ENCODE measurements at places on chromosomes 6 and 20.

DNA sequence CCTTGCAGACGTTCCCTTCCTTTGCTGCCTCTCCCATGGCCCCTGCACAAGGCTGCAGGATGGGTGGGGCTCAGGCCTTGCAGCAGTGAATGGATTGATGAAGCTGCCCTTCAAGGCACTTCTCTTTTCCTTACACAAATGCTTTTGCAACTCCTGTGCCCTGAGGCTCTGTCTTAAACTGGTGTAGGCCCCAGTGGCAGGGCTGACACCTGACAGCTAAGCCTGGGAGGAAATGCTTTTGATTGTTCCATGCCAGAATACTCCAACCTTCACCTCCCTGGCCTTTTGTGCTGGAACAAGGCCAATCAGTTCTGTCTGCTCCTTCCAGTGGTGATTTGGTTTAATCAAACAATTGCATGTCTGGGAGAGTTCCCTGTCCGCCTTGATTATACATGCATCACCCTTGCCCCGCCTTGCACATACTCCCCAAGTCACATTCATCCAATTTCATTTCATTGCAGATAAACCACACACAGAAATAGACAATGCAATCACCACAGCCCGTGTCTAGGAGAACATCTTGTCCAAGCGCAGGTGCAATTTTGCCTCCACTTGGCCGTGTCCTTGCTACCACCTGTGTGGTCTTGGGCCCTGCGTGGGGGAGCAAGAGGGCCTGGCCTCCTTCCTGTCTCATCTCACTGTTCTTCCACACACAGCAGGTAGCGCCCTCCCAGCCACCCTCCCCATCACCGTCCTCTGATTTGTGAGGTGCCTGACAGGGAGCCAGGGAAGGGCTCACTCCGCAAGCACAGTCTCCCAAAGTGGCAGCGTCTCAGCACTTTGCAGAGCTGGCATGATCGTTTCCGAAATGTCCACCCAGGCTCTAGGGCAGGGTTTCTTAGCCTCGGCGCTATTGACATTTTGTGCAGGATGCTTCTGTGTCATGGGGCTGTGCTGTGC lies 120.4 kb downstream of the CDH26 start:
- DNase-seq: no peak

- no peak for DNase-seq
Measured at GRCh38 chr6:144131248-144131709, 19.0 kb upstream of the STX11 start.

DNA sequence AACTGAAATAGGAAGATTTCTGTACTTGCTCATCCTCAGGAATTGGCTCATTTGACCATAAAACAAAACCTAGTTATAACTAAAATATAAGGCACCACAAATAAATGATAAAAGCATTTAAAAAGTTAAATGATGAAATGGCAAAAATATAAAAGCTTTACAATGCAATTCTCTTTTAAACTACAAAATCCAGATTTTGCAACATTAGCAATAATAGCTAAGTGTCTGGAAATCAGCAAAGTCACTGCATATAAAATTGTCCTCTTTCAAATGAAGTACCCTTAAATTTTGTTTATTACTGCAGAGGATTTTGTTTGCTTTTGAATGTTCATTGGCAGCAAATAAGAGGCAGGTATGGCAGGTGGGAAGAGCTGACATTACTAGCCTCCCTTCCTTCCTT lies 270.4 kb upstream of the RSPO3 start:
- no peak for DNase-seq

GRCh38 chr20:50523552-50524167 lies 13.5 kb downstream of the PTPN1 start:
- DNase-seq: no peak

DNA sequence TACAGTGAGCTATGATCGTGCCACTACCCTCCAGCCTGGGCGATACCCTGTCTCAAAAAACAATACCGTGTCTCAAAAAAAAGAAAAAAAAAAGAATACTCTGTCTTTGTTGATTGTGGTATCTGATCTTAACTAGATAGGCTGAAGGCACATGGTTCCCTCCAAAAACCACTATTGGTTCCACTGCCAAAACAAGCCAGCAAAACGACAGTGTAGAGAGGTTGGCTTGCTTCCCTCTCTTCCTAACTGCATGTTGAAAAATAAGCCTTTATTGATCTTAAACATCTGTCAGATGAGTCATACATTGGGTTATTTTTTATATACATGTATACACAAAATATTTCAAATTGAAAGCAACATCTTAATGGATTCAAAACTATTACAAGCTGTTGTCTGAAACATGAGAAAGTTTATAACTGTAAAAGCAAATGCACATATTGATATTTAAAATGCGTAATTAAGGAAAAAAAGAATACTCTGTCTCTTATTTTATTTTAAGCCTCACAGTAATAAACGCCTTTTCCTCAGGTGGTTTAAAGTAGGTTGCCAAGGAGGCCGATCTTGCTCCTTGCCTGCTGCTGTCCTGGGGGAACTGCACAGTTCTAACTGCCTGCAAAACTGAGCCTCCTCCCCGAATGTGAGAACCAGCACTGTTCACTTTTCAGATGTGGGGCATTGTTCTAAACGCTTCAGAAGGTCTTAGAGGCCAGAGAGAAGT lies 7.0 kb upstream of the NINL start:
- no peak for DNase-seq

DNA sequence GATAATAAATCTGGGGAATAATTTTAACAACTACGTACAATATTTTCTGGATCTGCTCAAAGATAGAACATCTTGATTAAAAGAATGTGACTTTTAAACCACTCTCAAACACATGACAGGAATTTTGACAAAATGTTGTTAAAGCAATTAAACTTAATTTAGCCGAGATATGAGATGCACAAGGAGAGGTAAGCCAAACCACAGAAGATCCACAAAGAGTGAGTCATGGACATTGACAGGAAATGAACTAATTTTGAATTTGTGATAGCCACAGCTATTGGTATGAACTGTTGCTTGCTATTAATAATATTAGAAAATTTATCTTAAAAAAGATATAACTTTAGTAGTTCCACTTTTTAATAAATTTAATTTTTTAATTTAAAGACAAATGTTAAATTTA lies 27.8 kb upstream of the VGLL2 start:
- no peak for DNase-seq

GRCh38 chr6:105810105-105810921 lies 275.8 kb upstream of the PRDM1 start:
- no peak for DNase-seq

DNA sequence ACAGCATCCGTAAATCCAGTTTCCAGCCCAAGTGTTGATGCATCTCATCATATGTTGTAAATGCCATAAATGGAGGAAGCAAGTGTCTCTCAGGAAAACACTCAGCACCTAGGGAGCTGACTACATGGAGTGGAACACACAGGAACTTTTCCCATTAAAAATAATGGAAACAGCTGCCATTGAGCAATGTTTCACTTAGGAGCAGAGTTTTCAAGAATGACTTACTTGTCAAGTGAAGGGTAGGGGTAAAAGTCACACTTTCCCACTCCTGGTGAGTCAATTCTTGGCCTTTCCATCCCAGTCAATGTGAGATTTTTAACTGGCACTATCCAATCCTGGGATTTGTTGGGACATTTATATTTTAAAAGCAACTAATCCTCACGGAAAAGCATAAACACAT lies 119.4 kb upstream of the ASF1A start:
- no peak for DNase-seq

DNA sequence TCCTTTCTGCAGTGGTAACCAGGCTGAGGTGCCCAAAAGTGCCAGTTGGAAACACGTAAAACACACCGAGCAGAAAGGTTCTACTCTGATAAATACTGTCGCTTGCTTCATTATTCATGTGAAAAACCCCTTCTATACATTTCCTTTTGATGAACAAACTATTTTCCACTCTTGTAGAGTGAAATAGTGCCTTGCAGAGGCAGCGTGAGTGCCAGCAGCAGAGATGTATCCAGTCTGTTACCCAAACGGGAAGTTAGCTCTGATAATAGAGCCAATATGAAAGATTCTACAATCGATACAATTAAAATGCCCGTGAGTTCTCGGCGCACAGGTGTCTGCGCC lies 1.5 kb downstream of the ZBTB46 start:
- no peak for DNase-seq

- DNase-seq: no peak
Measured at GRCh38 chr6:112881828-112882780, 535.0 kb downstream of the RFPL4B start.

- DNase-seq: no peak
Measured at GRCh38 chr6:121670511-121670910, 235.1 kb downstream of the GJA1 start.

- DNase-seq: no peak
Measured at GRCh38 chr6:109714166-109714565, 23.1 kb downstream of the FIG4 start.

DNA sequence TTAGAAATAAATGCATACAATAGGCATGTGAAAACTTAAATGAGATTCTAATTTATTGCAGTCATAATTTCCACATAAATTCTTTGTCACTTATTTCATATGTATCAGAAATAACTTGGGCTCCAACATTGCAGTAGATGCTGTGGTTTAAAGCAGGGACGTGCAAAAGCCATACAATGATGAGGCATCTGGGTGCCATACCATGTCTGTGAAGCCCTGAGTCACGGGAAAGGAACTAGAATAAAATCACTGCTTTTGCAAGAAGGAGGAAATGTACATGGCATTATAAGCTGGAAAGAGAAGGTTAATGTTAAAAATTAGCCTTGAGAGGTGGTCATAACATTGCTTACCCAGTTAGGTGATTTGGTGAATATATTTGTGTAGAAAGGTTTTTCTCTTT lies 180.4 kb downstream of the SASH1 start:
- no peak for DNase-seq

GRCh38 chr20:7608250-7608649 lies 332.0 kb downstream of the HAO1 start:
- DNase-seq: no peak

DNA sequence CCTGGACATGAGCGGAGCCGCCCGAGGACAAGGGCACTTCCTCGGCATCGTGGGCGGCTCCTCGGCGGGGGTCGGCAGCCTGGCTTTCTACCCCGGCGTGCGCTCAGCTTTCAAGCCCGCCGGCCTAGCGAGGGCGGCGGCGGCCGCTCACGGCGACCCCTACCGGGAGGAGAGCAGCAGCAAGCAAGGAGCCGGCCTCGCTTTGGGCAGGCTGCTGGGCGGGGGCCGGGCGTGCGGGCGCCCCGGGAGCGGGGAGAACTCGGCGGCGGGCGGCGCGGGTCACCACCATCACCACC lies 6.7 kb downstream of the PRDM13 start:
- DNase-seq: peak; percentile 86

DNA sequence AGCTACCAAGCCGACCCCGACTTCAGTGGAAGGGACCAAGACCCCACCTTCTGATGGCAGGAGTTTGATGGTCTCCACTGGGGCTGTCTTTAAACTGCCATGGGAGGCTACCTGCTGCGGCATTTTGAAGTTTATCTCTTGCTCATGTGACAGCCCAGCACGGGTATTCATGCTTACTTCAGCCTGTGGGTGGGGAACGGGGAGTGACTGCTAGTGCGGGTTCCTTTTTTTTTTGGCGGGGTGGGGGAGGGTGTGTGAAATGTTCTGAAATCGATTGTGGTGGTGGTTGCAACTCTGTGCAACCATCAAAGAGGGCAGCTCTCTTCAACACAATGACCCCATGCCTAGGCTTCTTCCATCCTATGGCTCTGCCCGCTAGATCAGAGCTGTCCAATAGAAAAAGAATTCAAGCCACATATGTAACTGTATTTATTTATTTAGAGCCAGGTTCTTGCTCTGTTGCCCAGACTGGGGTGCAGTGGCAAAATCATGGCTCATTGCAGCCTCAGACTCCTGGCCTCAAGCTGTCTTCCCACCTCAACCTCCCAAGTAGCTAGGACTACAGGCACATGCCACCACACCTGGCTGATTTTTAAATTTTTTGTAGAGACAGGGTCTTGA lies 53.7 kb downstream of the PPP1R16B start:
- DNase-seq: no peak

DNA sequence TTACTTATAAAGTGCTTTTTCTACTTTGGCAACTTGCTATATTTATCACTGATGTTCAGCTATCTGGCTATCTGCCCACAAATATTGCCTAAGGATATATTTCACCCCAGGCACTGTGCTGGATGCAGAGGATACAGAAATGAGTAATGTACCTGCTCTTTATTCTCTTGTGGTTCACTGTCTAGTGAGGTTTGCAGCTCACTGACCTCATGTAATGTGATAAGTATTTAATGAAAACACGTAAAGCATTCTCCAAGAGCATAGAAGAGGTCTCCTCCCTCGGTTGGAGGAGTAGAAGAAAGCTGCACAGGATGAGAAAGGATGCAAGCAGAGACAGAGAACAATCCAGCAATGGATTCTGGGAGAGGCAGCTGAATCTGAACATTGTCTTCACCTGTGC lies 610.7 kb downstream of the CBLN4 start:
- DNase-seq: no peak

GRCh38 chr6:142856624-142857232 lies 88.2 kb downstream of the HIVEP2 start:
- no peak for DNase-seq

- DNase-seq: no peak
Measured at GRCh38 chr20:14219801-14220461, 117.5 kb downstream of the FLRT3 start.

DNA sequence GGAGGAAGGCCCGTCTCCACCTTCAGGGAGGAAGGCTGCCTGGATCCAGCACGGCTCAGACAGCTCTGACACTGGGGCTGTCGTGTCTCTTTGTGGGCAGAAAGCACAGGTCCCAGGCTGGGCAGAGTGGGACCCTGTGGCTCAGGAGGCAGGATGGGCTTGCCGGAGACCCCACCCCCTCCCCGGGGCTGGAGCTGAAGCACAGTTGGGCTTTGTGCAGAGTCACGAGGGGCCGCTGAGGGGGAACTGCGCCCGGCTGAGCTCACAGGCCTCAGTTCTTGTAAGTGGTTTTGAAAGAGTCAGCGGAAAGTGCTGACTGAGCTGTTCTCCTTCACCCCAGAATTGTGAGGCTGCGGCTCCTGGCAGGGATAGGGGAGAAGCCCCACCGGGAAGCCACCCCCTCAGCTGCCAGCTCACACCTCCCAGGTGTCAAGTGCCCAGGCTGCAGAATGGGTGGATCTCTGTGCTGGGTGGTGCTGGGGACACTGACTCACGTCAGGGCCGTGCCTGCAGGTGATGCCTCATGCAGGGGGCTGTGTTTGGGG lies 145.5 kb upstream of the RNF24 start:
- peak; percentile 74 for DNase-seq

DNA sequence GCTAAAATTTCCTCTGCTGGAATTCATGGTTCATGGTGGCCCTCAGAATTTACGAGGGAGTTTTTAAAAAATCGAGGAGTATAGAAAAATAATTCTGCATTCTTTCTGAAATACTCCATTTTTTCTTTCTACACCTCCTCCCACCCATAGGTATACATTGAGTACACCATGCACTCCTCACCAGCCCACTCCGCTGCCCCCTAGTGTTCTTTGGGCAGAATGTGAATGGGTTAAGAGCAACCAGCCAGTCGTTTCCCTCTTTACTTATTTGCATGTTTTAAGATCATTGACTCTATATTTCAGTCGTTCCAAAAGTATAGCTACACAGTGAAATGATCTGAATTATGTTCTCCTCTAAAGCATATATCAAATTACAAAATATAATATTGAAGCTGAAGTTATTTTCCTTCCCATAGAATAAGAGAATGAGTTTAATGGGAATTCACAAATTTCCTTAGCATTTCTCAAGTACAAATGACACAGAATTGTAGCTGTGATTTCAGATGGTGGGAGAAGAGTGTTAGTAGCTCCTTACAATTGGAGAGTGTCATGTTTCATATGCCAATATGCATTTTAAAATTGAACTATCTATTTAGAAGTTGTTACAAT lies 977.7 kb upstream of the SLC35B3 start:
- no peak for DNase-seq

- no peak for DNase-seq
Measured at GRCh38 chr6:30683183-30683979, 3.1 kb downstream of the PPP1R18 start.

GRCh38 chr6:39388606-39389483 lies 66.3 kb upstream of the KCNK16 start:
- no peak for DNase-seq

- DNase-seq: no peak
Measured at GRCh38 chr20:6525447-6526303, 241.8 kb upstream of the BMP2 start.

All from ecto neural progenitor cell (in vitro differentiated cells).